Stimulated activated CD4-positive, alpha-beta T cell treated with anti-CD3 and anti-CD28 coated beads, Interleukin-12 subunit alpha, Interleukin-12 subunit beta, amount 100 ng/mL, for 48 hours (primary cell): ENCODE measurements at places on chromosomes 2 and 18.

DNA sequence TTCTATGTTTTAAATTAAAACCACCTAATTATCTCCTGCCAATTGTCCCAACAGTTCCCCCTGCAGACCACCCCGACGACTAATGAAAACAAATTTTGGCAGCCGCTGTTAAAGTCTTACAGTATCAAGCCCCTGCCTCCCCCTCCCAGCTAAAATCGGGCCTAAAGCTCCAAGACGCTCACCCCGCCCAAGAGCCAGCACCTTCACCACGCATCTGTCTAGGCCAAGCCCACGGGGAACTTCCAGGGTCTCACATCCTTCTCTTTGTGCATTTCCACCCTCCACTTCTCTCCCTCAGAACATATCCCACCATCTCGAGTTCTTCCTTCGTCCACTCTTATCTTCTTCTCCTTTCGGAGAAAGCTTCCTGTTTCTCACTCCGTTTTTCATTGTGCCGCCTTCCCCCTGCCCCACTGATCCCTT, 445 bp downstream of the PRPF40A start:
- DNase-seq = peak; percentile 9

DNA sequence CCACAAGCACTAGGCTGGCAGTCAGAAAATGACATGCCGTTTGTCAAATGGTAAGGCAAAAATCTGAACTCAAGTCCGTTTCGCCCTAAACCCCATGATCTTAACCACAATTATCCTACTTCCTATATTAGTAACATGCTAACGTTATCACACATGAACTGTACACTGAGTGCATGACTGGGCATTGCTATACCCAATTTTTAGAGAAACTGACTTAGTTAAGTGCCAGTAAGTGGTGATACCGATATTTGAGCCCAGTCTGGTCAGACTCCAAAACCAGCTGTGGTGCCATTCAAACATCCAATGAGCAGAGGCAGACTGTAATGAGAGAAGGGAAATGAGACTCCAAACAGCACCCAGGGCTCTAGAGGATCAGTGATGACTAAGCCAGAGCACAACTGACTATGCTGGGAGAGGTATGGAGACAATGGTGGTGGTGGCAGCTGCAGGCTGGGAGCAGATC, 311.7 kb upstream of the PKDCC start:
- DNase-seq = no peak

DNA sequence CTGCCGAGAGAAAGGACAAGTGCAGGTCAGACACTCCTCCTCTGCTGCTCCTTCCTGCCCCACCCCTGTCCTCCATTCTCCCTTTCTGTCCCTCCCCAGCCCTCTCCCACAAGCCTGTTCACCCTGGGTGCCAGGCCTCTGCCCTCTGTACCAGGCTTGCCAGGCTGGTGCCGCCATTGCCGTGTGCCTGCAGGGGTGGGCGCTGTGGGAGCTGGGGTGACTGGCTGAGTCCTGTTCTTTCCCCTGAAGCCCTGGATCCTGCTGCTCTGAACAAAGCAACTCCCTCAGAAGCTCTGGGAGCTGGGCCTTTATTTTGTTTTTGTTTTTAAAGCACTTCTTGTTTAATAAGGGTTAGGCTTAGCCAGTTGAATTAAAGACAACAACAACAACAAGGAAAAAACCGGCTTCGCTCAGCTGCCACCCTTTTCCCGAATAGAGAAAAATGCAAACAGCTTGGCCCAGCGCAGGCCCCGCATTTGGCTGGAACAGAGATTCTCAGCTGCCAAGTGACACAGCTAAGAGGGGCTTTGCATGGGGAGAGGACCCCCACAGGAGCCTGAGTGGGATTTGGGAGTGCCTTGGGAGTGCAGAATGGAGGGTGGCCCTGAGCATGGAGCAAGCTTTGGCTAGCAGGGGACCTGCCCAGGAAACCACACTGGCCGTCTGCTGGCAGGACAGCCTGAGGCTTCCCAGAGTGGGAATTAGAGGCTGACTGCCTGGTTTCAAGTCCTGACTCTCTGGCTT, 9.1 kb downstream of the PCARE start:
- no peak for DNase-seq

DNA sequence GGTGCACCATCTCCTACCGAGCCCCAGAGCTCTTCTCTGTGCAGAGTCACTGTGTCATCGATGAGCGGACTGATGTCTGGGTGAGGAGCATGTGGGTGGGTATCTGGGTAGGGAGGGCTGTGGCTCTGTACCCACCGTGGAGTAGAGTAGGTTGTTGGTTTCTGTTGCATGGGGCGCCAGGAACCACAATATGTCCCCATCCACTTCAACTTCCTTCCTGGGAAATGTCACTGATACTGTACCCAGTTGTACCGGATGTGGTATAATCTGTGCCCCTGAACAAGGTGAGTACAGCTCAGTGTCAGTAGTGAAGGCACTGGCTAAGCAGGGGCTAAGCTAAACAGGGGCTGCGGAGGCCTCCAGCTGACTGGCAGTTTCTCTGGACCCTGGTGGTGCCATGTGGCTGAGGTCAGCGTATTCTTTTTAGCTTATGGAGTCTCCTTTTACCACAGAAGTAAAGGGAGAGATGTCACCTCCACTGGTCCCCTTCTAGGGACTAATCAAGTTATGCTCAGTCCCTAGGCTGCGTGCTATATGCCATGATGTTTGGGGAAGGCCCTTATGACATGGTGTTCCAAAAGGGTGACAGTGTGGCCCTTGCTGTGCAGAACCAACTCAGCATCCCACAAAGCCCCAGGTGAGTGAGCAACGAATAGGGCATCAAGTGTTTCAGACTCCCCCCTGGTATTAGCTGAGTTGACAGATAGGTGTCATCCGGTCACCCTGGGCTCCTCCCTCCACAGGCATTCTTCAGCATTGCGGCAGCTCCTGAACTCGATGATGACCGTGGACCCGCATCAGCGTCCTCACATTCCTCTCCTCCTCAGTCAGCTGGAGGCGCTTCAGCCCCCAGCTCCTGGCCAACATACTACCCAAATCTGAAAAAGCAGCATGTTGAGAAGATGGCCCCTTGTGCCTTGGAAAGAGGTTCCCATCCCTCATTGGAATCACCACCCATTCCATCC, 2.7 kb downstream of the STK16 start:
- peak; percentile 47 for DNase-seq

GRCh38 chr18:63143330-63143771, 176.2 kb downstream of the BCL2 start:
- no peak for DNase-seq

DNA sequence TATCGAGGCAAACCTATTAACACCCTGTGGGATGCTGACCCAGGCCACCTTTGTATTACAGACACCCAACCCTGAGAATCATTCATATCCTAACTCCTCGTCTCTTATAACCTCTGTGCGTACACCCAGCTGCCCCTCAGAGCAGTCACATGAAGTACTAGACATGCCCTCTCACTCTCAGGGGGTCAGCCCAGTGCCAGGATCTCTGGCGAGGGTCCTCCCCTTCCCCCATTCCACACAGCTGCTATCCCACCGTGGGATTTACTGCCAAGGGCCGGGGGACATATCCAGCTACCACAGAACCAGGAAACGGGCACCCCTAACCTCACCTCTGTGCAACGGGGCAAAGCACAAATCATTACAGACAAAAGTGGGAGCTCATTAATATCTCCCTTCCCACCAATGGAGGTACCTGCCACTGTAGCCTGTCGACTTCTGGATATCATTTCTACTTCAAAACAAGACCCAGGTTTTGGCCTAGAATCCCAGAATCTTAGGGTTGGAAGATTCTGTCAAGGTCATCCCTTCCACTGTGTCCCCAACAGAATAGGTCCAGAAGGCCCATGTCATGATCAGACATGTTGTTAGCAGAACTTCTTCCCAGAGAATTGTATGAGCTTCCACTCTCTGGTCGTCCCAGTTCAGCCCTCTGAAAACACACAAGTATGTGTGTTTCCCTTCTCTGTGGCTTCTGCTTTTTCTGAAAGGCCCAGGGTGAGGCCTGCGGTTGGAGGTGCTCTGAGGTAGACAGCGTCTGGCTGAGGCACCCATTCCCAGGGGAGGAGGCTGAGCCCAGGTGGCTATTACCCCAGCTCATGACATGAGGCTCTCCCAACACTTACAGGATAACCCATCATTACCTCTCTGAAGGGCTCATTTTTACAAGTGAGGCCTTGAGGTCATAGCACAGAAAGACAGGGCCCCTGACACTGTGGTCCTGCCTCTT, 1.7 kb downstream of the TMBIM1 start:
- DNase-seq = peak; percentile 32

DNA sequence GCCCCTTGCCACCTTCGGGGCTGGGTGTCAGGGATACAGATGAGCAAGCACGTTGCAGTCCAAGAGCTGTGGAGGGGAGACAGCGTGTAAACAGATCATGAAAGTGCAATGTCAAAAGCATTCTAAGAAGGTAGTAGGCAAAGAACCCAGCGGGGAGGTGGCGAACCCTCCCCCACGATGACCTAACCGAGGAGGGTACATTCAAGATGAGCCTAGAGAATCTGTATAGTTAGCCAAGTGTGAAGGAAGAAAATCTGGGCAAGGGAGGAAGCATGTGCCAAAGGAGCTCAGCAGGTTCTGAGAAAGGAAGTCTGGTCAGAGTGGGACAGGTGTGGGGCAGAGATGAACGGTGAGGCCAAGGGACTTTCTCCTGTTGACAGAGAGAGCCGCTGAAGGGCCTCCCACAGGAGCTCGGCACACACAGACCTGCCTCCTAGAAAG, 106.9 kb downstream of the SP3 start:
- no peak for DNase-seq

DNA sequence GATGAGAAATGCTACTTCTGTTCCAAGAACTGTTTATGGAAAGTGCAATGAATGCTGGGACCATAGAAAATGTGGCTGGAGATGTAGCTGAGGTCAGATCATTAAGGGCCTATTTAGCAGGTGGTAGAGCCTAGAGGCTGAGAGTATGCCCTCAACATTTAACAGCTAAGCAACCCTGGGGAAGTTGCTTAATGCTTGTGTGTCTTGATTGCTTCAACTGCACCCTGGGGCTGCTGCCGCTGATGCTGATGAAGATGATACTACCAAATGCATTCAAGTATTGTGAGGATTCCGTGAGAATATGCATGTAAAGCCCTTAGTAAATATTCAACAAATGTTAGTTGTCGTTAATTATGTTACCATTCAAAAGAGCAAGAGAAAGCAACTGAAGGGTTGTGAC, 273.2 kb downstream of the BCL11A start:
- DNase-seq = no peak

GRCh38 chr18:13548966-13549879, 177.1 kb downstream of the FAM210A start:
- DNase-seq = no peak

DNA sequence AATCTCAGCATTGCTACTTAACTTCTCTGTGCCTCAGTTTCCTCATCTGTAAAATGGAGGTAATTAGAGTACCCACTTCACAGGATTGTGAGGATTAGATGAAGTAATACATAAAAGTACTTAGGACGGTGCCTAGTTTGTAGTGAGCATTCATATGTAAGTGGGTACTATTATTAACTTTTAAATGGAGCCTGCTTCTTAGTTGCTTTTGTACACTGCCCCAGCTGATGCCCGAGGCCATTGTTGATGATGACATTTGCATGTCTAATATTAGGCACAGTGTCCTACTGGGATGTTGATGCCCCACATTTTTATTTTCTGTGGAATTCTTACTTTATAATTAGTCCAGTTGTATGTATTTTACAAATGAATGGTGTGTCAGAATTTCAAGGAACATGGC, 79.7 kb upstream of the STON1 start:
- DNase-seq = no peak

DNA sequence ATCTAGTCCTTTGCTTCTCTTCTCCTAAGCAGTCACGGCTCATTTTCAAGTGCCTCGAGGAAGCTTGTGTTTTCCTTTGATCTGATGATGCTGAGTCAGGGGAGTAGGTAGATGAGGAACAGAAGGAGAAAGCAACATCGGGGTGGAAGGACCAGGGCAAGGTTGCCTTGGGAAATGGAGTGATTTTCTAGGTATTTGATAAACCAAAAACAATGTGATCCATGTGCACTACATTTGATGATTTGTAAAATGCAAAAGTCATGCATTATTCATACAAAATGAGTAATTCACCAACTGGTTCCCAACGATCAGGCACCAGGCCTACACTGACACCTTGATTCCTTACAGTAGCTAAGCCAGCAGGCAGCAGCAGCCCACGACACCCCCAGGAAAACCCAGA, 205.3 kb downstream of the ANAPC1 start:
- DNase-seq = no peak

DNA sequence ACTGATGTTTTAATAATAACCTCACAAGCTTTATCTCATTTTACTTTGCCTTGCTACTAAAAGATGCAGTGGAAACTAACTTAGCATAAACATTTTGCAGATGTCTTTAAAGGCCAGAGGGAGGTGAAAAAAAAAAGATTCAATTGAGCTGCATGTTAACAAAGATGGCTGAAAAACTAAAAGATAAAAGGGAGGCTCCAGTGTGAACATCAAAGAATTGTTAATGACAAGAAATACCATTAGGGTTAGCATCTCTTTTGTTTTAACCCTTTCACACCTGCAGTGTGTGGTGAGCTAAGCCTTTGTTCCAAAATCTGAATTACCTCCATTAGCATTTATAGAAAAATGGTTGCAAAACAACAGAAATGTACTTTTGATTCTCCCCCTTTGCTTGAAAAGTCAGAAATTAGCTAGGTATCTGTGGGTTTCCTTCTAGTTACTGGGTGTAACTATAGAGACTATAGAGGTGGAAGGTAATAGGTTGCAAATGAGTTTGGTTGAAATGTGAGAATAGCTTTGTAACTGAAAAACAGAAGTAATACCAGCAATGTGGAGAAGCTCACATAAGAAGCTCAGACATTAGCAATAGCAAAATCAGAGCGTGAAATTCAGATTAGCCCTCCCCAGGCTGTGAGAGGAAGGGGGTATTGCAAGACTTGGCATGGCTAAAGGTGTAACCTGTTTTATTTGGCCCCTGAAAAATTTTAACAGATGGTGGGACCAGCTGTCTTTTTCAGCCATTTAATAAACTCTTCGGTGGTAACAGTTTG, 34.8 kb upstream of the SP5 start:
- no peak for DNase-seq

GRCh38 chr2:233233618-233234230, 17.7 kb upstream of the ATG16L1 start:
- DNase-seq = no peak

DNA sequence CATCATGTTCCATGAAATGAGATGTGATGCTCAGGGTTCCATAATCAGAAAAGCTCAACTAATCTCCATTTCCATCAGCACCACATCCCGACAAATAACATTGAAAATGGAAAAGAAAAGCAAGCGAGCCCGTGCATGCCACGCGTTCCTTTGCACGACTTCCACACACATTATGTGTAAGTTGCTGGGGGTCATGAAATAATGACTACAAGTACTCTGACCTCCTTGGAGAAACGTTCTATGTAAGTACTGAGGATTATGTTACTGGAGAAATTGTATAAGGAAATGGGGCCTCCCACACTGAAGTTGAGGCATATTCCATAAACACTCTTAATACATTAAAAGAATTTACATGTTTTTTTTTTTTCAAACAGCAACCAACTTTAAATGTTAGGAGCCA, 38.3 kb downstream of the CCBE1 start:
- DNase-seq = no peak

GRCh38 chr2:109644571-109645275, 30.6 kb downstream of the SOWAHC start:
- DNase-seq = no peak

DNA sequence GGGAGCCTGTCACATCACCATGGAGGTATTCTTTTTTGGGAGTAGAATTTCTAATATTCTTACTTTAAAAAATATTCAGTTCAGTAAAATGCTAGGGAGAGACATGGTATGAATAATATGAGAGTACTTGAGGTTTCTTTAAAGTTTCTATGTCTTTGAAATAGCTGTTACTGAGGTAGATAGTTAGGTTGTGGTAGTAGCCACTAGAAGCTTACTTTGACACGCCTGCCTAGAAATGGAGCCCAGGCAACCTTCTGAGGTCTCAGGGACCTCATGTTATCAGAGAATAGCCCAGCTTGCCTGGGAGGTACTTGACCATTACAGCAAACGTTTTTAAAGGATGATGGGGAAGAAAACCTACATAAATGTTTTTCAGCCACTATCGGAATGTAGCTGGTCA, 131.2 kb downstream of the AGPS start:
- DNase-seq = no peak
